ENCODE measurements at places on chromosomes 4 and X. TPM values are rescaled to one million over a fixed set of nuclear protein-coding genes. Genes with fewer than 3 reads are reported as not detected.

GRCh38 chrX:154714925-154715324, 36.0 kb downstream of the GAB3 start:
- peak; percentile 52 for DNase-seq
- peaks cover 49% of the 10 kb centered on the region for H3K4me1 ChIP-seq
- peaks cover 5% of the 10 kb centered on the region for H3K36me3 ChIP-seq
- H3K27ac ChIP-seq, result no peak overlapping the region

- no peaks in the 10 kb centered on the region for H3K27me3 ChIP-seq
- H3K4me1 ChIP-seq, result no peaks in the 10 kb centered on the region
- no peak overlapping the region for H3K27ac ChIP-seq
- no peak overlapping the region for H3K4me3 ChIP-seq
- DNase-seq, result no peak
Observed at GRCh38 chr4:125225806-125226205, 88.9 kb upstream of the FAT4 start.

CCNB3 gene
- total RNA-seq, result 0.43 TPM

TMSB15A gene
- 1.1 TPM for total RNA-seq

GRCh38 chr4:7461230-7461629, 26.5 kb upstream of the PSAPL1 start:
- no peak for DNase-seq
- no peak overlapping the region for H3K27ac ChIP-seq
- no peaks in the 10 kb centered on the region for H3K36me3 ChIP-seq
- no peaks in the 10 kb centered on the region for H3K27me3 ChIP-seq
- H3K4me1 ChIP-seq, result no peaks in the 10 kb centered on the region
- no peak overlapping the region for H3K4me3 ChIP-seq

DNA sequence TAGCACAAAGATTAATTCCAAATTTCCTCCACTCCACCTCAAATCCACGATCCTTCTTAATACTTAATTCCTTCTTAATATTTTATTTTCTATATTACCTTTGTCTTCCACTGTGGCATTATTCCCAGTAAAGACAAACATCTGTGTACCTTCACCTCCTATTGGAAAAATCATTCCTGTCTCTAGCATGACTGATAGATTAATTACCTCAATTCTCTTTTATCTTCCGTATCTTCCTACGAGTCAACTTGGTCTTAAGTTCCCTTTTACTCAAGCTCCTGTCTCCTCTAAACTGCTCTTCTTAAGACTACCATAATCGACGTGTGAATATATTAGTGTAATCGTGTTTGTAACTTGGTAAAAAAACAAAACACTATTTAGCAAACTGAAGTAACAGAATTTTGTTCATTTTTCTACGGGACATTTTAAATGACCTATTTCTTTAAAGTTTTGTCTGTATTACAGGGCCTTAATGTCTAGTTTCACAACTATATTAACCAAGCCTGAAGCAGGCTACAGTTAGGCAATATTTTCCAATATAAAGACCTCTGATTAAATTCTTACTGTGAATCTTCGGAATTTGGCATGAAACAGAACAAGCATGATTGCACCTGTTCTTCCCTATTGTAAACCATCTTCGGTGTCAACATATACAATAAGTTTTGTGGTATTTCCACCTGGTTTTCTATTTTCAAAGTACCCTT, 1.1 kb upstream of the USP38 start:
- peak overlapping the region; percentile 97 for H3K27ac ChIP-seq
- no peak for DNase-seq
- H3K4me3 ChIP-seq, result peak overlapping the region; percentile 85
- peaks cover 31% of the 10 kb centered on the region for H3K4me1 ChIP-seq

- H3K27me3 ChIP-seq, result peaks cover 8% of the 10 kb centered on the region
- no peak for DNase-seq
- H3K4me3 ChIP-seq, result no peak overlapping the region
- no peaks in the 10 kb centered on the region for H3K4me1 ChIP-seq
Observed at GRCh38 chr4:147103403-147103946, 157.8 kb upstream of the TTC29 start.

UGT8 gene
- total RNA-seq, result 0.14 TPM

CFI gene
- total RNA-seq, result not detected

RHOXF1 gene
- not detected for total RNA-seq

MAP3K15 gene
- 1.0 TPM for total RNA-seq

PFKFB1 gene
- total RNA-seq, result 0.55 TPM

- H3K27me3 ChIP-seq, result peaks cover 22% of the 10 kb centered on the region
- DNase-seq, result no peak
- H3K4me1 ChIP-seq, result no peaks in the 10 kb centered on the region
- H3K36me3 ChIP-seq, result no peaks in the 10 kb centered on the region
Observed at GRCh38 chr4:185730387-185730786, 81.6 kb downstream of the SORBS2 start.

DNA sequence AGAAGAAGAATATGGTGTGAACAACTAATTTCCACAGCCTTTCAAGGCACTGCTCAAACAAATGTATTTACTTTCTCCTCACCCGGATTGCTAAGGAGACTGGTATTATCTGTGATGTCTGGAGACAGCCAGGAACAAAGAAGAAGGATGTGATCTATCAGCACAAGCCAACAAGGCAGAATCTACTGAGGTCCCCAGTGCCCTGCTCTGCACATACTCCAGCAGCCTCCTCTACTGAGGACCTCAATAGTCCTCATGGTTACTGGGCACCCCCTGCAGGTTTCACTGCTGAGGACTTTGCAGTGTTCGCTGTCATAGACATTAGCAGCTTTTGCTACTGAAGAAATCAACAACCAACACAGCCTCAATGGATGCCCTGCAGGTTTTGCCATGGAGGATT, 930.1 kb downstream of the ADGRL3 start:
- H3K36me3 ChIP-seq, result no peaks in the 10 kb centered on the region
- no peak overlapping the region for H3K4me3 ChIP-seq
- no peaks in the 10 kb centered on the region for H3K27me3 ChIP-seq
- H3K4me1 ChIP-seq, result no peaks in the 10 kb centered on the region
- DNase-seq, result no peak
- H3K27ac ChIP-seq, result no peak overlapping the region

- no peak overlapping the region for H3K27ac ChIP-seq
- no peaks in the 10 kb centered on the region for H3K36me3 ChIP-seq
- H3K4me3 ChIP-seq, result no peak overlapping the region
- no peaks in the 10 kb centered on the region for H3K4me1 ChIP-seq
- DNase-seq, result no peak
- H3K27me3 ChIP-seq, result peaks cover 3% of the 10 kb centered on the region
Observed at GRCh38 chr4:87275311-87275710, 47.4 kb downstream of the HSD17B13 start.

DNA sequence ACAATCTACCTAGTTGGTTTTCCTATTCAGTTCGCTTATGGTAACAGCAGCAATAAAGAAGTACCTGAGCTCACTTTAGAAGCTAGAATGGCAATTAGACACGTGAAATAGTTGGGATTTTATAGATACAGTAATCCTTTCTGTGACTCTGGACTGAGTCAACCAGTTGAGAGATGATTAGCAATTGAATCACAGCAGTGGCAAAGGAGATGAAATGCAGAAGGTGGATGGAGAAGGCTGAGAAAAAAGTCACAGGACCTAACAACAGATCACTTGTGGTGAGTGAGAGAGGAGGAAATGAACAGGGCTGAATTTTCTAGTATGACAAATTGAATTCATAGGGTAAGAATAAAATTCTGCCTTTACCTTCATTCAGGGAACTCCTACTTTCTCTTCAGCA, 197.1 kb upstream of the MAGEB18 start:
- no peak overlapping the region for H3K4me3 ChIP-seq
- DNase-seq, result no peak
- H3K27ac ChIP-seq, result no peak overlapping the region
- no peaks in the 10 kb centered on the region for H3K4me1 ChIP-seq

- peaks cover 33% of the 10 kb centered on the region for H3K36me3 ChIP-seq
- H3K4me1 ChIP-seq, result peaks cover 57% of the 10 kb centered on the region
- no peaks in the 10 kb centered on the region for H3K27me3 ChIP-seq
Observed at GRCh38 chr4:139329665-139330200, 27.5 kb upstream of the NDUFC1 start.

DNA sequence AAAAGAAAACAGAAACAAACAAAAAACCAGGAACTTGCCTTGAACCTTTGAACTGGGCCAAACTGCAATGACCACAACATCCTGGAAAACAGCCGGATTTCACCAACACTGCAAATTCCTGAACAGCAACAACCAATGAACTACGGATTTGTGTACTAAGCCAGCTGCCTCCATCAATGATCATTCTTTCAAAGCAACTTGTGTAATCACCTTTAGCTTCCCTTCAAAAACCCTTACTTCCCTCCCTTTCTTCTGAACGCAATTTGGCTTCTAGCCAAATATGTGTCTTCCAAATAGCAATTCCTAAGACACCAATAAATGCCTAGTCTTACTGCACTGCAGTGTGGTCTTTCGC, 98.5 kb upstream of the FAM47C start:
- no peaks in the 10 kb centered on the region for H3K27me3 ChIP-seq
- H3K36me3 ChIP-seq, result no peaks in the 10 kb centered on the region
- H3K27ac ChIP-seq, result no peak overlapping the region
